ENCODE measurements at places on chromosomes 5 and 9. TPM values are rescaled to one million over a fixed set of nuclear protein-coding genes. Genes with fewer than 3 reads are reported as not detected.

Gene SPATA9
- not detected for polyA plus RNA-seq

Gene OSMR
- 0.37 TPM for polyA plus RNA-seq

Gene KIF4B
- polyA plus RNA-seq, result not detected

Gene ADAMTS2
- polyA plus RNA-seq, result not detected

- no peak for DNase-seq
- H3K4me1 ChIP-seq, result no peaks in the 10 kb centered on the region
- H3K4me3 ChIP-seq, result no peak overlapping the region
- H3K27me3 ChIP-seq, result no peaks in the 10 kb centered on the region
- H3K27ac ChIP-seq, result no peak overlapping the region
Measured at GRCh38 chr9:72703574-72703973, 182.2 kb downstream of the TMC1 start.

DNA sequence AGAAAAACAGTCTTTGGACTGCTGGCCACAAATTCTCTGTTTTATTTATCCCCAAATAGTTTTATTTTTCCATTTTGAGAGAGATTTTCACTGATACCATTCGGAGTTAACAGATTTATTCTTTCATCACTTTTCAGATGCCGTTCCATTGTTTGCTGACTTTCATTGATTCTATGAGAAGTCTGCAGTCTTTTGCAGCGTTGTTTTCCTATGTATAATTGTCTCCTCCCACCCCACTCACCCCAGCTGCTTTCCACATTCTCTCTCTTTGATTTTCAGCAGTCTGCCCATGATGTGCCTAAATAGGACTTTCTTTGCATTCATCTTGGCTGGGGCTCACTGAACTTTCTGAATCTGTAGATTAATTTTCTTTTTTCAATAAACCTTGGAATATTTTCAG is 107.6 kb downstream of the C9orf50 start:
- no peak overlapping the region for H3K4me3 ChIP-seq
- no peaks in the 10 kb centered on the region for H3K4me1 ChIP-seq
- H3K27me3 ChIP-seq, result no peaks in the 10 kb centered on the region
- H3K27ac ChIP-seq, result no peak overlapping the region

- H3K36me3 ChIP-seq, result peaks cover 5% of the 10 kb centered on the region
- peak overlapping the region; percentile 87 for H3K4me3 ChIP-seq
- H3K4me1 ChIP-seq, result peaks cover 31% of the 10 kb centered on the region
- H3K27me3 ChIP-seq, result no peaks in the 10 kb centered on the region
- DNase-seq, result peak; percentile 39
- H3K27ac ChIP-seq, result peak overlapping the region; percentile 96
Measured at GRCh38 chr5:179819296-179820126, 1.2 kb upstream of the SQSTM1 start.

GRCh38 chr5:150703762-150704161 is 2.9 kb upstream of the RBM22 start:
- no peak overlapping the region for H3K4me3 ChIP-seq
- H3K4me1 ChIP-seq, result peaks cover 14% of the 10 kb centered on the region

- no peaks in the 10 kb centered on the region for H3K27me3 ChIP-seq
- no peak for DNase-seq
- no peak overlapping the region for H3K27ac ChIP-seq
- H3K4me1 ChIP-seq, result no peaks in the 10 kb centered on the region
- H3K36me3 ChIP-seq, result no peaks in the 10 kb centered on the region
Measured at GRCh38 chr5:168316139-168316578, 24.7 kb downstream of the WWC1 start.

DNA sequence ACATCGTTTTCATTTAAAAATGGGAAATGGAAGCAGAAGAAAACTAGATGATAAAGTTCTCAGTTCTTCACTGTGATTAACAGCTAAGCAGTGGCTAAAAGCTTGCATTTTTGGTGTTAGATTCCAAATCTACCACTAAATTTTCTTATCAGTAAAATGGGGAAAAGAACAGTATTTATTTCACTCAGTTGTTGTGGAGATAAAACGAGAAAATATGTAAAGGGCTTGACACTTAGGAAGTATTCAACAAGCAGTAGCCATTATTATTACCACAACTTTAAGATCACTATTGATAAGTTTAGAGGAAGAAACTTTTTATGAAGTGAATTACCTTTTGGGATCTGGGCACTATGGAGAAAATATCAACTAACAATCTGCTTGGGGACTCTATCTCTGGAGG is 4.5 kb downstream of the STOM start:
- no peaks in the 10 kb centered on the region for H3K36me3 ChIP-seq
- no peak for DNase-seq
- H3K4me1 ChIP-seq, result peaks cover 16% of the 10 kb centered on the region

GRCh38 chr5:83817591-83817990 is 96.9 kb upstream of the HAPLN1 start:
- no peaks in the 10 kb centered on the region for H3K36me3 ChIP-seq
- DNase-seq, result no peak
- no peaks in the 10 kb centered on the region for H3K4me1 ChIP-seq
- no peak overlapping the region for H3K4me3 ChIP-seq
- no peak overlapping the region for H3K27ac ChIP-seq
- H3K27me3 ChIP-seq, result no peaks in the 10 kb centered on the region

DNA sequence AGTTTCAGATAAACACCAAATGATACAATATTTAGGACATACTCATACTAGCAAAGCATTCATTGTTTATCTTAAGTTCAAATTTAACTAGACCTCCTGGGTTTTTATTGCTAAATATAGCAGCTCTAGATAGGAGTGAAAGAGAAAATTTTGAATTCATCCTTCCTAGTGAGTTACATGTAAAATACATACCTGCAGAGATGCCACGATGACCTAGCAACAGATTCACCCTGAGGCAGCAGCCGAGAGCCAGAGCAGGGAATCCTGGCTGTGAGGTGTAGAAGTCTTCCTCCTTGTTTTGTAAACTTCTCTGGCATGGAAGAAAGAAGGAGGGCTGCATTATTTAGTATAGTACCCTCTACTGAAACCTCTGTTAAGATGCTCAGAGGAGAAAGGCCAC is 25.9 kb upstream of the GABRP start:
- H3K27me3 ChIP-seq, result no peaks in the 10 kb centered on the region
- no peak overlapping the region for H3K27ac ChIP-seq
- no peak overlapping the region for H3K4me3 ChIP-seq
- no peaks in the 10 kb centered on the region for H3K4me1 ChIP-seq

DNA sequence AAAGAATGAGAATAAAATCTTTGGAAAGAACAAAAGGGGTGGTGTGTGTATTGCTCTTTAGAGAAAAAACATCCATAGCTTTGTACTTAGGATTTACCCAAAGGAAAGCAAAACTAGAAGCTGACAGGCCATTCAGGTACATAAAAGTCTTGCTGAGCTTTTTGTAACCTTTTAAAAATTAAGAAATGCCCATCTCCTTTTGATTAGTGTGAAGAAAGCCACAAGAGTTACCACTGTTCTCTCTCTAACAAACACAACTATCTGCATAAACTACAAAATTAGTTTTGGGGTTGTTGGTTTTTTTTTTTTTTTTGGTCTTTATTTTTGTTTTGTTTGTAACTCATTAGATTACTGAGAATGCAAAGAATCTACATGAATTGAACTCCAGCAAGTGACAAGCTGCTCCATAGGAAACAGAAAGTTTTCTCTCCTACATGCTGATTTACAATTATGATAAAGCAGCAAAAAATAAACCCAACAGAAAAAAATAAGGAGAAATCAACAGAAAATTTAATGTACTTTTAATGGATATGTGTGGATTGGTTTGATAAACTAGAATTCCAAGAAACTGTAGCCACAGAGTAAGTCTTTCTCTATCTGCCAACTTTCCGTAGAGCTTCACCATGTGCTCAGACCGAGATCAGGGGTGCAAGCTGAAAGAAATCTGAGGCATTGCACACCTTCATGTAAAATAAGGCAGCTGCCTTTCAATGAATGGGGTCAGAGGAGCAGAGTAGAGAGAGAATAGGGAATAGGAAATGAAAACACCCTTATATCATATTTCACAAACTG is 12.3 kb downstream of the BAAT start:
- H3K27me3 ChIP-seq, result peaks cover 5% of the 10 kb centered on the region
- H3K36me3 ChIP-seq, result no peaks in the 10 kb centered on the region
- no peaks in the 10 kb centered on the region for H3K4me1 ChIP-seq
- no peak for DNase-seq
- no peak overlapping the region for H3K4me3 ChIP-seq
- no peak overlapping the region for H3K27ac ChIP-seq

DNA sequence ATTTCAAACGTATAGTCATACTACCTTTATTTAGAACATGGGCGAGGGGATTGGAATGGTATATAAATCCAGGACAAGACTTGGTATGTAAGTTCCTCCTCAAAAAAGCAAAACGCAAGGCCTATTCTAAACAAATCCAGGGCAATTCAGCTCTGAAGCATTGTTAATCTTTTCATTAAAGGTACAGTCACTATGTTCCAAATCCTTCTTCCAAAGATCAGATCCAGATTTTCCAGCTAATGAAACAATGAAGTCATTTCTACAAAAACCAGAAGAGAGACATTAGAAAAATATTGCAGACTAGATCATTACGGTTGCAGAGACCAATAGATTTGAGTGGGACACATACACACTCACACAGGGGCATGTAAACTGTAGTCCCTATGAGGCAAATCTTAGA is 116.1 kb upstream of the BNC2 start:
- H3K36me3 ChIP-seq, result no peaks in the 10 kb centered on the region
- H3K4me3 ChIP-seq, result no peak overlapping the region
- H3K27ac ChIP-seq, result no peak overlapping the region
- H3K4me1 ChIP-seq, result no peaks in the 10 kb centered on the region

DNA sequence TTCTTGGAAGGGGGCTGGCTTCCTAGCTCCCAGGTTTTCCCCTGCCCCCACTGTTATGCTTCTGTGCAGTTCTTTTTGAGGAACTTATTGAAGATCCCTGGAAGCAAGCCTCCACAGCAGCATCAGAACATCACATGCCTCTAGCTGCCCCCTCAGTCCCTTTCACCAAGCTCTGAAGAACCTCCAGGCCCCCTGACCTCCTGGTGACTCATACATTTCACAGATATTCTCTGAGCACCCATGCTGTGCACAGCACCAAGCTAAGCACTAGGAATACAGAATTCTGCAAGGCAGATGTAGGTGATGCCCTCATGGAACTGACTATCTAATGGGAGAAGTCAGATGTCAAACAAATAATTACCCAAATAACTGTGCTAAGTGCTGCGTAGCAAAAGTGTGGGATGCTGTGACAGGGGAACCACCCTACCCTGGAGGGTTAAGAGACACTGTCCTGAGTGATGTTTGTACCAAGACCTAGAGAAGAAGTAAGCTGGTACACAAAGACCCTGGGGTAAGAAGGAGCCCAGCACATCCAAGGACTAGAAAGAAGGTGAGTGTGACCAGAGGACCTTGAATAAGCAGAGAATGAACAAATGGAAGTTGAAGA is 213.7 kb upstream of the NR4A3 start:
- H3K27me3 ChIP-seq, result no peaks in the 10 kb centered on the region
- H3K36me3 ChIP-seq, result no peaks in the 10 kb centered on the region

- no peaks in the 10 kb centered on the region for H3K36me3 ChIP-seq
- DNase-seq, result no peak
- no peaks in the 10 kb centered on the region for H3K4me1 ChIP-seq
Measured at GRCh38 chr9:86487838-86488233, 133.6 kb upstream of the TUT7 start.

All from naive thymus-derived CD4-positive, alpha-beta T cell (primary cell).